ENCODE measurements at places on chromosomes 4 and X. TPM values are rescaled to one million over a fixed set of nuclear protein-coding genes. Genes with fewer than 3 reads are reported as not detected.

GRCh38 chr4:3402491-3403347 is 39.0 kb upstream of the HGFAC start:
- H3K36me3 ChIP-seq = no peaks in the 10 kb centered on the region
- no peaks in the 10 kb centered on the region for H3K27me3 ChIP-seq
- no peak overlapping the region for H3K27ac ChIP-seq
- no peak overlapping the region for H3K4me3 ChIP-seq

DNA sequence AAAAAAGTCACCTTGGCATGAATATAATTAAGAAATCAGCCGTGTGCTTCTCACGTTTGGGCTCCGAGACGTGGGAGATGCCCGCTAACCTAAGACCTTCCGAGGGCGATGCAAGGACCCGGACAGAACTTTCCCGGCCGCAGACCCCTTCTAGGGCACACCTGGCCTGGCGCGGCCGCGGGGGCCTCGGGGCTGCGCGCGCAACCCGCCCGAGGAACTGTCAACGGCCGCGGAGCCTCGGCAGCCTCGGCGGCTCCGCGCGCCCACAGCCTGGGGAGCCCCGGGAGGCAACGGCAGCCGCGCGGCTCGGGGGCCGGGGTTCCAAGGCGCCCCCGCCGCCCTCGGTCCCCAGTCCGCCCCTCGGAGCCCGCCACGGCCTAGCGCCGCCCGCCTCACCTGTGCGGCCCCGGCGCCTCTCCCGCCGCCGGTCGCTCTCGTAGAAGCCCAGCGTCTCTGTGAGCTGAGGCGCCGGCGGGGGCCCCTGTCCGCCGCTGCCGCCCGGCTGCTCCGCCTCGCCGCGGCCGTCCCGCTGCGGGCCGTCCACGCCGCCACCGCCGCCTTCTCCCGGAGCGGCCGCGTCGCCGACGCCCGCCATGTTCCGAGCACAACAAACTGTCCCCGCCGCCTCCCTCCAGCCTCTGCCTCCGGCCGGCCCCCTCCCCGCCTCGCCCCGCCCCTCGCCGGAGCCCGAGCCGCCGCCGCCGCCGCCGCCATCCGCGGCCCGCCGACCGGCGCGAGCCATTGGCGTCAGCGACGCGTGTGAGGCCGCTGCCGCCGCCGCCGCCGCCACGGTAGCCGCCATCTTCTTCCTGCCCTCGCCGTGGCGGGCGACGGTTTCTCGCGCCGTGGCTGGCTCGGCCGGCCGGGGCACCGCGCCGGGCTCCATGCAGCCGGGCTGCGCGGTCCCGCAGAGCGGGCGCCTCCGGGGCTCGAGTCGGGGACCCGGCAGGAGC is at the start of gene TAPT1:
TAPT1 (minus strand) TSS at position 609 of the 953 bp plus-strand sequence; CDS start at position 595, 14 bp downstream.
- peaks cover 46% of the 10 kb centered on the region for H3K4me1 ChIP-seq
- peak within 1 kb of the TSS; percentile 100 for H3K27ac ChIP-seq
- H3K36me3 ChIP-seq = no peaks in the 10 kb centered on the region
- no peaks in the 10 kb centered on the region for H3K27me3 ChIP-seq
- H3K4me3 ChIP-seq = peak within 1 kb of the TSS; percentile 62
- peak; percentile 87 for DNase-seq

The HDAC8 gene
- 10.5 TPM for total RNA-seq

GRCh38 chrX:75226280-75226679 is 47.6 kb upstream of the UPRT start:
- DNase-seq = no peak
- H3K27me3 ChIP-seq = no peaks in the 10 kb centered on the region
- no peak overlapping the region for H3K4me3 ChIP-seq
- H3K4me1 ChIP-seq = no peaks in the 10 kb centered on the region
- no peak overlapping the region for H3K27ac ChIP-seq
- no peaks in the 10 kb centered on the region for H3K36me3 ChIP-seq

The GDPD2 gene
- 68.1 TPM for total RNA-seq

- H3K27ac ChIP-seq = no peak overlapping the region
- no peaks in the 10 kb centered on the region for H3K27me3 ChIP-seq
- H3K4me1 ChIP-seq = no peaks in the 10 kb centered on the region
- DNase-seq = no peak
- no peak overlapping the region for H3K4me3 ChIP-seq
These were observed 427.9 kb downstream of the STIM2 start for GRCh38 chr4:27288496-27288895.

GRCh38 chr4:138540056-138540800 is 298.1 kb upstream of the SLC7A11 start:
- H3K4me3 ChIP-seq = no peak overlapping the region
- DNase-seq = no peak
- H3K4me1 ChIP-seq = no peaks in the 10 kb centered on the region
- H3K36me3 ChIP-seq = no peaks in the 10 kb centered on the region

DNA sequence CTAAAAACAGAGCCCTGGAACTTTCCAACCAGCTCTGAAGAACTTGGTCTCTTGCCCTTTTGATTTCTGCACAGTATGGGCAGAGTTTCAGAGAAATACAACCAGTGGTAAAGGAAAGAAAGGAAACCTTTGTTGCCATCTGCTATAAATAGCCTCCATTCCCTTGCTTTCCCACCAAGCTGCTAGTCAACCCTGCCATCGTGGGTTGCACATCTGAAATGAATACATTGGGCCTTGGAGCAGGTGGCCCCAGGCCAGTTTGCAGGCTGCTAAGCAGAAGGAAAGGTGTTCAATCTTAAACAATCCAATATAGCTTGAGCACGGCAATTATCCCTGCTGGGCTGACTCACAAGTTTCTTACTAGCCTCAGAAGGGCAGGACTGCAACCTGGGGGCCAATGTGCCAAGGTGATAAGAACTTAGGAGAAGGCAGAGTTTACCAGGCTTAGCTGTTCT is 142.5 kb downstream of the PPARGC1A start:
- H3K4me1 ChIP-seq = peaks cover 8% of the 10 kb centered on the region
- H3K27me3 ChIP-seq = no peaks in the 10 kb centered on the region
- no peak overlapping the region for H3K4me3 ChIP-seq
- H3K27ac ChIP-seq = peak overlapping the region; percentile 80
- DNase-seq = peak; percentile 81

- H3K27ac ChIP-seq = peak overlapping the region; percentile 97
- no peak overlapping the region for H3K4me3 ChIP-seq
- DNase-seq = no peak
- peaks cover 40% of the 10 kb centered on the region for H3K36me3 ChIP-seq
- H3K27me3 ChIP-seq = no peaks in the 10 kb centered on the region
- no peaks in the 10 kb centered on the region for H3K4me1 ChIP-seq
These were observed 4.0 kb downstream of the LAP3 start for GRCh38 chr4:17580969-17581368.

DNA sequence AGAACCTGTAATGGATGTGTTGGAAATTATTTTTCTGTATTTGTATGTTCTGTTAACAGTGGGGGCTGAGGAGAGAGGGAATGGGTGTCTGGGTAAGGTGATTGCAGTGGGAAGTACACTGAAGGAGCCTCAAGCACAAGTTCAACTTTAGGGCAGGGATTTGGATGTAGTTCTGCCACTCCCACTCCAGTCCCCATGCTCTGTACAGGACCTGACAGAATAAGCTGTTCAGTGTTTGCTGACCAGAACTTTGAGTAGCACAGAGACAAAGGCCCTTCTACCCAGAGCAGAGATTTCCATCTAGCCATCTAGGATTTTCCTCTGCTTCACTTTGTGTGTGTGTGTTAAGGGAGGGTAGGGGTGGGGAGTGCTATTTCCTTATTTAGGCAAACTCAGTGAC is 49.2 kb downstream of the VSIG4 start:
- H3K36me3 ChIP-seq = no peaks in the 10 kb centered on the region
- no peak overlapping the region for H3K4me3 ChIP-seq
- H3K4me1 ChIP-seq = no peaks in the 10 kb centered on the region
- no peak for DNase-seq

- H3K27ac ChIP-seq = peak overlapping the region; percentile 92
- no peaks in the 10 kb centered on the region for H3K36me3 ChIP-seq
- DNase-seq = peak; percentile 16
- peaks cover 15% of the 10 kb centered on the region for H3K4me1 ChIP-seq
These were observed 724 bp downstream of the THOC2 start for GRCh38 chrX:123731987-123732669.

The SOD3 gene
- 49.1 TPM for total RNA-seq

The GPR78 gene
- not detected for total RNA-seq

The NPY1R gene
- 7.9 TPM for total RNA-seq

- H3K4me3 ChIP-seq = no peak overlapping the region
- no peaks in the 10 kb centered on the region for H3K4me1 ChIP-seq
- no peak for DNase-seq
- no peak overlapping the region for H3K27ac ChIP-seq
- no peaks in the 10 kb centered on the region for H3K27me3 ChIP-seq
These were observed 92.5 kb downstream of the GASK1B start for GRCh38 chr4:158080354-158080753.

- peaks cover 33% of the 10 kb centered on the region for H3K4me1 ChIP-seq
- no peak for DNase-seq
These were observed 15.0 kb upstream of the PRDM8 start for GRCh38 chr4:80182237-80182866.

DNA sequence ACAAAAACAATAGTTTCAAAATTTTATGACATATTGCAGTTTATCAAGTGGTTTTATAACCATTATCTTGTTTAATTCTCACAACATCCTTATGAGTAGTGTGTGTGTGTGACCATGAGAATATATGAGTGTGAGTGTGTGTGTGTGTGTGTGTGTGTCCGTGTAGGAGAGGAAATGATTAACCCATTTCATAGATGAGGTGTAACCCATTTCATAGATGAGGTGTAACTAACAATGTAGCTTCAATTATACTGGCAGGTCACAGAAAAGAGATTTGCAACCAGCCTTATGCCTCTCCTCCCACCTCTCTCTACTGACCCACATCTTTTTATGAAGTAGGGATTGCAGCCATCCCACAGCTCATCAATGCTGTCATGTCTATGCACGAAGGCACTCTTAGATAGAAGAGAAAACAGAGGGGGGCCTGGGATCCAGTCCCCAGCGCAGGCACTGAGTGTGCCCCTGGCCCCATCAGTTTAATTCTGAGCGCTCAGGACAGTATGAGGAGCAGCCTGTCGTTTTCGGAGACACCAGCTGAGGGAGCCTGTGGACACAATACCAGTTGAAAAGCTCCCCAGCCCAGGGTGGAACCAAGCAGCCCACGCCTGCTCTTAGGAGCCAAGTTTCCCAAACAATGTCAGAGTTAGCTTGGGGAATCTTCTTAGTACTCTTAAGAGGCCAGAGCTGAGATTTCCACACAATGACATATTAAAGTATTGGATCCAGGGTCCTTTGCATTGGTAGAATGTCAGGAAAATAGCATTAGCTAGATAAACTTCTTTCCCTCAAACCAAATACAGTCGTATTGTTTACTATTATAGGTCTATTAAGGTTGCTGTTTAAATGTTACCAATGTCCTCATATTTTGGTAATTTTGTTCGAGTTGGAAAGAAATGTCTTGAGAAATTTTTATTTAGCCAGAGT is 88.6 kb downstream of the PALLD start:
- no peaks in the 10 kb centered on the region for H3K36me3 ChIP-seq
- no peak overlapping the region for H3K4me3 ChIP-seq
- peak; percentile 77 for DNase-seq
- no peak overlapping the region for H3K27ac ChIP-seq
- H3K4me1 ChIP-seq = no peaks in the 10 kb centered on the region

DNA sequence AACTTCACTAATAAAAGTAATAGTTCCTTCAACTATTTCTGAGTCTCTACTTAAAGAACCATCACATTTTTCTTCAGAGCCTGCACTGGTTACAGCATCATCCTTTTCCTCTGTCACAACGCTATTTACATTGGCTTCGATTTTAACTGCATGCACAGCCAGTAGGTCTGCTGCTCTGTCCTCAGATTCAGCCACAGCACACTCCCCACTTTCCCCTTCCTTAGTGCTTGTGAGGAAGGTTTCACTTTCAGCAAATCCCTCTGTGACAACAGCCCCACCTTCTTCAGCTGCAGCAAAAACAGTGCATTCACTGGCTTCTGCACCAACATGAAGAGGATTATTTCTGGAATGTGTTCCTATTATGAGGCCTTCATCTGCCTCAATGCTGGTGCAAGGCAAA is 25.7 kb downstream of the BOD1L1 start:
- no peaks in the 10 kb centered on the region for H3K36me3 ChIP-seq
- H3K4me1 ChIP-seq = no peaks in the 10 kb centered on the region
- no peak overlapping the region for H3K27ac ChIP-seq
- no peak for DNase-seq

DNA sequence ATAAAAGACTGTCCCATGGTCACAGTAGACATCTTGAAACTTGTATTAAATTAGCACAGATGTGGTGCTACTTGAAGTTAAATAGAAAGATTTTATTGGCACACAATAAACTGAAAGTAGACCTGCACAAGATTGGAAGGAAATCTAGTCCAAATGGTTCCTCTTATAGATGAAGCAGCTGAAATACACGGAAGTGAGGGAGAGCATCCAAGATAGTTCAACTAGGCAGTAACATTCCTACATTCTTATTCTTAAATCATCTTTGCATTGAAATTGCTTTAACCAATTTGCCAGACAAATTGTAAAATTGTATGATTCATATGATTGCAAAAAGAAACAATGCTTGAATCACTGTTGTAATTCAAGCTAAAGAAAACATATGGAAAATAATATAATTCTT is 87.6 kb upstream of the VCX3B start:
- no peaks in the 10 kb centered on the region for H3K36me3 ChIP-seq
- no peaks in the 10 kb centered on the region for H3K27me3 ChIP-seq
- DNase-seq = no peak

The SCML2 gene
- 1.1 TPM for total RNA-seq

The CLDN22 gene
- not detected for total RNA-seq

GRCh38 chrX:150200820-150201287 is 162.3 kb upstream of the MAMLD1 start:
- H3K4me3 ChIP-seq = no peak overlapping the region
- no peaks in the 10 kb centered on the region for H3K27me3 ChIP-seq
- no peaks in the 10 kb centered on the region for H3K4me1 ChIP-seq
- DNase-seq = peak; percentile 20
- H3K27ac ChIP-seq = no peak overlapping the region

DNA sequence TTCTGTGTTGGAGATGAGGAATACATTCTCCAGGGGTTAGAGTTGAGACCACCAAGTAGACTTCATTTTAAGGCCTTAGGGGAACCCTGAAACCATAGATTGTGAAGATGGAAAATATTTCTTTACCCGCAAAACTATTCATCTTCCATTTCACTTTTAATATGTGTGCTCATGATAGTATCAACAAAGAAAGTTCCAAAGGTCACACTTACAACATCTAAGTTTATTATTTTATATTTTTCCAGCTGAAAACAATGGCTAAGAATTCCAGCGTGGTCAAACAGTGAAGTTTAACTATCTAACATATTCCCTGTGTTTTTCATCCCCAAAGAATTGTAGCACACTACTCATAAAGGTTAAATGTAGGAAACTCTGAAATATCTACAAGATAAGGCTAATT is 214.5 kb upstream of the GIMD1 start:
- no peak overlapping the region for H3K27ac ChIP-seq
- H3K36me3 ChIP-seq = no peaks in the 10 kb centered on the region
- no peaks in the 10 kb centered on the region for H3K4me1 ChIP-seq
- no peak for DNase-seq
- H3K4me3 ChIP-seq = no peak overlapping the region

GRCh38 chr4:25977397-25978170 is 63.6 kb downstream of the SMIM20 start:
- H3K36me3 ChIP-seq = no peaks in the 10 kb centered on the region
- H3K27me3 ChIP-seq = no peaks in the 10 kb centered on the region

The SUPT20HL2 gene
- total RNA-seq = not detected

The SHISA3 gene
- total RNA-seq = 1.7 TPM
